ENCODE measurements at places on chromosomes 5 and 9. TPM values are rescaled to one million over a fixed set of nuclear protein-coding genes. Genes with fewer than 3 reads are reported as not detected.

Gene GAS1
- total RNA-seq = 0.07 TPM

Gene TBCA
- total RNA-seq = 272 TPM

Gene DMGDH
- not detected for total RNA-seq

Gene ZFP37
- total RNA-seq = 1.4 TPM

Gene GPR150
- total RNA-seq = 0.16 TPM

Gene MINAR2
- total RNA-seq = not detected

Gene GCNT1
- total RNA-seq = 2.6 TPM

Gene NMUR2
- total RNA-seq = 0.09 TPM

Gene ZNF883
- total RNA-seq = 0.84 TPM

Gene PLGRKT
- 23.7 TPM for total RNA-seq

Gene ANKRD33B
- total RNA-seq = 11.0 TPM

Gene ZDHHC11
- total RNA-seq = 12.6 TPM

Gene ERCC8
- 15.1 TPM for total RNA-seq

Gene CDC14B
- total RNA-seq = 11.8 TPM

Gene PIP5K1B
- not detected for total RNA-seq

Gene ADGRD2
- not detected for total RNA-seq

Gene OGN
- not detected for total RNA-seq

Gene TRUB2
- 49.8 TPM for total RNA-seq

Gene MAMDC2
- 0.20 TPM for total RNA-seq

Gene TERT
- 2.6 TPM for total RNA-seq

Gene AK6
- total RNA-seq = 45.7 TPM

Gene N4BP3
- 1.1 TPM for total RNA-seq

Gene ADAMTS19
- total RNA-seq = not detected

Gene C6
- not detected for total RNA-seq

Gene FSTL4
- 3.8 TPM for total RNA-seq

Gene CDK9
- total RNA-seq = 54.9 TPM

Gene SHISAL2B
- total RNA-seq = not detected

Gene HRCT1
- 0.40 TPM for total RNA-seq

Gene GRXCR2
- total RNA-seq = not detected

Gene LHX6
- 2.1 TPM for total RNA-seq

Gene TMEM245
- 57.2 TPM for total RNA-seq

Gene LCP2
- total RNA-seq = not detected

Gene MSANTD3
- 64.8 TPM for total RNA-seq

Gene DIRAS2
- total RNA-seq = 0.06 TPM

Gene DDX4
- total RNA-seq = not detected

Gene LCN15
- total RNA-seq = not detected

Gene PCDHB9
- 0.26 TPM for total RNA-seq

Gene RFESD
- total RNA-seq = 2.0 TPM

Gene PDCD1LG2
- 0.20 TPM for total RNA-seq

Gene PLAC8L1
- total RNA-seq = not detected

Gene IFNK
- total RNA-seq = not detected

Gene TAF11L5
- not detected for total RNA-seq

Gene SPACA9
- total RNA-seq = 5.9 TPM

Gene CNTLN
- total RNA-seq = 6.0 TPM

Gene SLC25A2
- not detected for total RNA-seq

Gene SPAG8
- 0.56 TPM for total RNA-seq

Data from A549 treated with Mapracorat at 1 μM for 4 hours (cell line).